Hypothalamus (tissue), 51 donors: ENCODE measurements at places on chromosomes 2 and 18.

GRCh38 chr2:217610401-217610814, 392.4 kb downstream of the TNS1 start:
- no peak for DNase-seq

- no peak for DNase-seq
Observed at GRCh38 chr2:223890721-223891120, 53.3 kb upstream of the AP1S3 start.

GRCh38 chr2:239381709-239382134, 19.1 kb downstream of the HDAC4 start:
- DNase-seq = no peak

DNA sequence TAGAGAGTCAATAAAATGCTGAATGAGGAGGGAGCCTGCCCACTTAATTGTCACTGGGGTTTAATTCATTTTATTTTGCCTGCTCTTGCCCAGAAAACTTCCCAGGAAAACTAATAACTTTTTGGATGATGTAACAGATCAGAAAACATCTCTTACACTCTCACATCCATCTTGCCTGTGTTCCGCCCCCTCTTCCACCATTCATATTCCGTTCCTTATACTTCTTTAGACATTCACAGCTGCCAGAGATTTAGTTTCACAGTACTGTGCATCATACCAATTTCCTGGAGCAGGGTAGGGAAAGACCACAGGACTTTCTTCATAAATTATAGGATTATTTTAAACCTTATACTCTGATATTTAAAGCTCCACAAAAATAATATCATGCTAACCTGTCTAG, 776.1 kb upstream of the SOX11 start:
- no peak for DNase-seq

GRCh38 chr2:10493634-10494281, 45.6 kb upstream of the ODC1 start:
- DNase-seq = no peak

DNA sequence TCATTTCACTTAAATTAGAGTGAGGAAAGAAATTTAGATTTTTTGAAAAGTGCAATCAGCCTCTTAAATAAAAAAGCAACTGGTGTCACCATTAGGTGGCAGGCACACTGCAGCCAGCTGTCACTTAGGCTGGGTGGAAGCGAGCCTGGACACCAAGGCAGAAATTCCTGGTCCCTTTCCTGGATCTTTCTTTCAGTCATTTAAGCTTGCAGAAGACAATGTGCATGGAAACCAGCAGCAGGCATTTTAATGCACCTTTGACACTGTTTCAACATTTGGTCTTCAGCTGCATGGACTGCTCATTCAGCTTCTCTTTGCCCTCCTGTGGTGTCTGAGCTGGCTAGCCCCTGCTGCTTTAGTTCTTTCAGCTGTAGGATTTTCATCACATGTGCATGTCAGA, 61.0 kb downstream of the AQP4 start:
- DNase-seq = no peak

DNA sequence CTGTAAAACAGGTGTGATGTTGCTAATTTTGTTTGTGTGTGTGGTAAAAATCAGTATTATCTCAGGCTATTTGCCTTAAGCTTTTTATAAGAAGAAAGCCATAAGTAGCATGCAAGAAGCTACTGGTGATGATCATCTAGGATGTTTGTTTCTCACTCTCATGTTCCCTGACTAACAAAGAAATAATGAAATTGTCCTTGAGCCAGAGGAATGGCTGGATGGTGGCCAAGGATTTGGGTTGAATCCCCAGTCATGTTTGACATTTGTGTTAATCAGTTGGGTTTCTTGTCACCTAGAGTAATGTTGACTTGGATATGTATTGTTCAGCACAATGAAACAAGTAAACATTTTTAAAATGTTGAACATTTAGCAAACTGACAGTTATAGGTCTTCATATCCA, 496.8 kb upstream of the ZEB2 start:
- DNase-seq = no peak

DNA sequence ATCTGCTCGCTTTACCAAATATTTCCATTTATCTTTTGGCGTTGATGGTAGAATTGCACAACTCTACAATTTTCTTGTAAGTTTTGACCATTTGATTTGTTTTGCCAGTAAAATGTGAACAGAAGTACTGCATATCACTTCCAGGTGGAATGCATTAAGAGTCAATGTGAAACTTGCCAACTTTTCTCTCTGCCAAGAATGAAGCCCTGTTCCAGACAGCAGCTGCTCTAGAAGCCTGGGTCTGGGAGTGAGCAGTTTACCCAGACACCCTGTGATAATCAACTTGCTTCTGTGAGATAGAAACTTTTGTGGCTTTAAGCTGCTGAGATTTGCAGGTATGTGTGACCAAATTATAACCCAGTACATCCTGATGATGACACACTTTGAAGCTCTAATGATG, 115.9 kb upstream of the SYT4 start:
- no peak for DNase-seq

DNA sequence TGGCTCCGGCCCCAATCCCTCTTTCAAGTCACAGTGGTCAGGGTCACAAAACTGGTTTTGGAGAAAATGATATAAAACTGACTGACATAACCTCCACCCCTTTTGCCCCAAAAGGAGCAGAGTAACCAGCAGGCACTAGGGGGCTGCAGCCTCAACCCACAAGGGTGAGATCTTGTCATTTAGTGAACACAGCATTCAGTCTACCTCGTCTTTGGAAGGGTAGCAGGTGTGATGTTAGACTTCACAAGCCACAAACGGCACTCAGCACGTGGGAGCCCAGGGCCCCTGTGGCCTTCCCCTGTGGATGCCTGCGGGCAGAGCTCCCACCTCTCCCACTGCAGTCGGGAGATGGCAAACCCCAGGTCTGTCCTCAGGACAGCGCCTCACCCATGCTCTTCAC, 372.1 kb upstream of the MYT1L start:
- DNase-seq = no peak

- DNase-seq = no peak
Observed at GRCh38 chr2:120791243-120791961, 55.7 kb downstream of the GLI2 start.

- DNase-seq = no peak
Observed at GRCh38 chr2:13115643-13116042, 398.9 kb downstream of the TRIB2 start.

- DNase-seq = no peak
Observed at GRCh38 chr2:105393373-105394055, 5.3 kb downstream of the FHL2 start.

DNA sequence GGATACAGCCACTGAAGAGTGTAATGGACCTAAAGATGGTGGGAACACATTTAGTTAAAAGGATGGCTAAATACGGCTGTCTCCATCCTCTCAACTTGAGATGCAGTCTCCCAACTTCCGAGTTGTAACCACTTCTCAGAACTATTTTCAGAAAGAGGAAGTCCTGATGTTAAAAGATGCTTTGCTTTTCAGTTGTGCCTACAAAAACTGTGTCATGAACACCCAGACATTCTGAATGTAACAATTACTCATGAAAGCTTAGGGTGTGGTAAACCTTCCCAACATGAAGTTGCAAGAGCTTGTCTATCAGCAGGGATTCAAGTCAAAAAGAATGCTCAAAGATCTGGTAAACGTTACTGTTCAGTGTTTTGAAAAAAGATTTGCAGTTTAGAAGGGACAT, 147.9 kb downstream of the DOCK10 start:
- DNase-seq = no peak

- DNase-seq = no peak
Observed at GRCh38 chr2:46650556-46651001, 171.2 kb downstream of the TMEM247 start.

- no peak for DNase-seq
Observed at GRCh38 chr2:39300044-39300978, 56.5 kb upstream of the CDKL4 start.

DNA sequence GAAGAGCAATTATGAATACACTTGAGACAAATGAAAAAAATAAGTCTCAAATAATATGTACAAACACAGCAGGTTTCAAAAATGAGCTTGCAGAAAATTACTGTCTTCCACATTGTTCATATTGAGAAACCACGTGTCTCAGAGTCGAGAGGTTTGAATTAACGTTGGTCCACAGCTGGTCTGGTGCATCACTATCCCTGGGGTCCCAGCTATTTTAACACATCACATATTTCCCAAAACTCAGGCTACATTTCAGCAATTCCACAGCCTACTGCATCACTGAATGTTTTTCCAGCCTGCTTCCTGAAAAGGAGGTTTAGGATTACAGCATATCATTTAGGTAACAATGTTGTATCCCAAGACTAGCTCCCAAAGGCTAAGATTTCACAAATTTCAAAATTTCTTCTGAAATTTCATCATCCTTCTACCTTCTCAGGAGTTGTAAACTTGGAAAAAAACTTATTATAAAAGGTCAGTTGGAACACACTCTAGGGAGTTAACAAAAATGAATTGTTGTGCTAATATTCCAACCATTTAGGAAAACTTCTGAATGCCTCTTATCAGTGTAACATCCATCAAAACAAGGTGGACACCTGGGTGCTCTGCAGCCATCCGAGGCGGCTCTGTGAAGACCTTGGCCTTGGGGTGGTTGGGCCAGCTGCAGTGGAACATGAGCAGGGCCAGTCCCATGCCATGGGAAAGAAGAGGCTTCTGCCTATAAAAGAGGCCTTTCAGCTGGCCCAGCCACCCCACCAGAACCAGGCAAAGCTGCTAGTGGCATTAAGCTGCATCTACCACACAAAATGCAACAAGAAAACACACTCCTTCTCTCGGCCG, 198.1 kb upstream of the RBBP8 start:
- DNase-seq = no peak

DNA sequence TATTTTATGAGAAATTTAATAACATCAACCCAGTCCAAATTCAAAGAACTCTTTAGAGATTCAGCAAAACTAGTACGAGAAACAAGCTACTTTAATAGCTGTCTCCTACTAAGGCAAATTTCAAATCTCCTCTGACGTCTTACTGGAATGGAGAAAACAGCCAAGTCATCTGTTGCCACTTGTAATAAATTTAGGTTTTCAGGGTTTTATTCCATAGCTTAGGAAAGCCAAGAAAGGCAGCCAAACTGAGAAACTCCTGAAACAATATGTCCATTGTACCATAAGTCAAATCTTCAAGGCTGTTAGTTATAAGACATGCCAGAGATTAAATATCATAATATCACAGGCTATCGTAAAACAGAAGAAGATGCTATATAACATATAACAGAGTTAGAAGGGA, 524.6 kb upstream of the SETBP1 start:
- DNase-seq = no peak

DNA sequence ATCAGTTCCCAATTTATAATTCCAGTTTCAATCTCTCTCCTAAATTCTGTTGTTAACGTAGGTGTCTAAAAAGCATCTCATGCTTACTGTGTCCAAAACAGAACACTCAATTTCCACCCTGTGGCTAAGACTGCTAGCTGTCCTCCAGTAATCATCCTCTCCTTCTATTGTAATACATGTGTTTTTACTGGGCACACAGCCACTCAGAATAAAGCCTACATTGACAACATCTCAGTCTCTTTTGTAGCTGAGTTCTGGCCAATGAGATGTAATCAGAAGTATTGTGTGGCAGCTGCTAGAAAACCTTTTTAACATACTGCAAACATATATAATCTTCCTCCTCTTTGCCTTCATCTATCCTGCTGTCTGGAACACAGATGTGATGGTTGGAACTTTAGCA, 29.4 kb upstream of the TSPYL6 start:
- no peak for DNase-seq

GRCh38 chr2:26455670-26456439, 22.1 kb downstream of the OTOF start:
- DNase-seq = no peak

DNA sequence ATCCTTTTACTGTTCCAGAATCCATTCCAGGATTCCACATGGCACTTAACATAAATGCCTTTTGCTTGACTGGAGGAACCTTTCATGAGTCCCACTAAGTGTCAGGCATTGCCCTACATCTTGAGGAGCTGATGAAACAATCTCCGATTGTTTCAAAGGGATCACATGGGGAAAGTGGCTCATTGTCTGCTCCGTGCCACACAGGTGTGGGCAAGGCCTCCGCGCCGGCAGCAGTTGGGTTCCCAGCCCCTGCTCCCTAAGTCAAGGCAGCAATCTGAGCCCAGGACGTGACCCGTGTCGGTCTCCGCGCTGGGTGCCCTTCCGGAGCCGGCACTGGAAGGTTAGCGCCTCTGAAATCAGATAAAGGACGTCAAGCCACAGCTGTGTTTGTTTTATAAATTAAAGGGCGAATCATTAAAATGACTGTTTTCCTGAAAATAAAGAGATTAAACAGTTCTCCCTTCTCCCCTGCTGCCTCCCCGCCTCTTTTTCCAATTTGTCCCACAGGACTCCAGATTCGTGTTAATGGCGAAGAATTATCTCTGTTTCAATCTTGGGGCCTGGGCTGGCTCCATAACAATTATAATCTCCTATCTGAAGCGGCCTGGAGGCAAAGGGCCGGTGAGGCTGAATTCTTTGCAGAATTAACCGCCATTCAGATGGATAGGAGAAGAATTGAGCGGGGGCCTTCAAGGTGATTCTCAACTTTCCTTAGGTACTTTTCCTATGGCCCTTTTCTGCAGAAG, 84.3 kb upstream of the FZD7 start:
- DNase-seq = no peak

GRCh38 chr18:57856128-57856527, 53.0 kb upstream of the ATP8B1 start:
- DNase-seq = no peak

DNA sequence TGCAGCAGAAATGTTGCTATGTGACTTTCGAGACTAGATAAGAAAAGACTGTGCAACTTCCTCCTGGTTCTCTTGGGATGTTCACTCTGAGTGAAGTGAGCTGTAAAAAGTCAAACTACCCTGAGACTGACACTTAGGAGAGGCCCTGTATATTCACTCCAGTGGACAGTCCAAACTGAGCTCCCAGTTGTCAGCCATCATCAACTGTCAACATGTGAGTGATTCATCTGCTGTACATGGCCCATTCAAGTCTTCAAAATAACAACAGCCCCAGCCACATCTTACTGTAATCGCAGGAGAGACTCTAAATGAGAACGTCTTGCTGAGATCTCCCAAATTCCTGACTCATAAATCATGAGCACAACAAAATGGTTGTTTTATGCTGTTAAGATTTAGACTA, 8.5 kb upstream of the UNC80 start:
- DNase-seq = no peak

- DNase-seq = no peak
Observed at GRCh38 chr2:215028231-215028630, 110.2 kb downstream of the ABCA12 start.

- DNase-seq = no peak
Observed at GRCh38 chr18:69757733-69758132, 189.9 kb downstream of the CD226 start.

- DNase-seq = no peak
Observed at GRCh38 chr2:17719562-17720371, 33.8 kb downstream of the SMC6 start.

- peak; percentile 68 for DNase-seq
Observed at GRCh38 chr2:71882949-71883472, 264.7 kb downstream of the CYP26B1 start.

- DNase-seq = no peak
Observed at GRCh38 chr18:21499997-21500396, 100.5 kb downstream of the ESCO1 start.

- DNase-seq = no peak
Observed at GRCh38 chr2:54419388-54419787, 36.7 kb upstream of the SPTBN1 start.

DNA sequence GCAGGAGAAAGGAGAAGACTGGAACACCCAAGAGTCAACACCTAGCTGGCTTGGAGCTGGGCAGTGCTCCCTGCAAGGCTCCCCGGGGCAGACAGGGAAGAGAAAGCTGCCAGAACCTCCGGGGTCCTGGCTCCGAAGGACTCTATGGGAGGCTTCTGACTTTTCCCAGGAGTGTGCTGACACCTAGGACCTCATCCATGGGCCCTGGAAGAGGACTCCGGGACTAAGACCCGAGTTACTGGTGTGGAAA, 37.8 kb upstream of the ATP6V1B1 start:
- DNase-seq = no peak
